Activated CD4-positive, alpha-beta T cell treated with anti-CD3 and anti-CD28 coated beads, Interleukin-2, amount 50 U/mL, for 1 hour (primary cell): ENCODE measurements at places on chromosomes 2 and 18.

DNA sequence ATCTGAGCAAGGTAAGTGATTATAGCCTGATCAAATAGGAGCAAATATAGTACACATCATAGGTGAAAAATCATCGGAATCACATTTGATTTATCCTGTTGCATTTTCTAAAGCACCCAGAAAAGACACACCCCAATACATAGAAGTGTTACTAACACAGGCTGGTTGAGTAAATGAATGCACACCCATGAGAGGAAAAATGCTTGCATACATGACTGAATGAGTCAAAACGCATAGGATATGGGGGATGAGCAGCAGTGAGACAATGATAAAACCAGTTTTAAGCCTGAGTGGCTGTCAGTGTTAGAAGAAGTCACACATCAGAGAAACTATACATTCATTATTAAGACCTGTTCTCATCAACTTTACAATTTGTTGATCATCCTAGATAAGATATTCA lies 449.6 kb upstream of the CDH20 start:
- DNase-seq, result no peak

GRCh38 chr2:227860221-227860641 lies 11.2 kb upstream of the DAW1 start:
- no peak for DNase-seq

DNA sequence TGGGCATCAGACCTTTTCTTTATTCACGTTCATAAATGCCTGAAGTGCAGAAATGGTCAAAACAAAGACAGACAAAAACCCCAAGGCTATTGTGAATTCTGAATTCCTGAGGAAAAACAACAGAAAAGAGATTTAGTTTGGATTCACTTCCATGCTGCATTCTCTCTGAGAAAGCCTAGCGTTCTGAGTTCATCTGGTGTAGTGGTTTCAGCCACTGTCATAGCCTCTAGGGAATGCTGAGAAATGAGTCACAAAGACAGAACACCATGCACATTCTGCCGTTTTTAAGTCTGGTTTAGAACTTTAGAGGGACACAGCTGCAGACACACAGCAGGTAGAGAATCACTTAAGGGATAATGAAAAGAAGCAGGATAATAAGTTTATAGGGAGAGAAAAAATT lies 93.8 kb downstream of the LRP1B start:
- DNase-seq, result no peak

DNA sequence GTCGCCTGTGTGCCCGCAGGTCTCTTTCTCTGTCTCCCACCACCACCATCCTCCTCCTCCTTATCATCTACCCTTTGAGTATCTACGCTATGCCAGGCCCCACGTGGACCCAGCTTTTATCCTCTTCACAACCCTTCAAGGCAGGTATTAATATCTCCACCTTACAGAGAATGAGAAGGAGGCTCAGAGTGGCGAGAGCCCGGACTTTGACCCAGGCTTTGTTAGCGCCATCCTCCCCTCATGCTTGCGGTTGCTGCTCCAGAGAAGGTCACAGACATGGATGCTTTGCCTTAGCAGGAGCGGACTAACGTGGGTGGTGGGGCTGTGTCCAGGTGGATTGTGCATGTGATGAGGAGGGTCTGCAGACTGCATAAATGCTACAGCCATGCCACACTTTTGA lies 119.8 kb downstream of the CELF4 start:
- no peak for DNase-seq

- DNase-seq, result no peak
These were observed 22.6 kb upstream of the GIGYF2 start for GRCh38 chr2:232674491-232674890.
